Gastroesophageal sphincter (tissue), 4 donors: ENCODE measurements at places on chromosomes 5 and 9. TPM values are rescaled to one million over a fixed set of nuclear protein-coding genes. Genes with fewer than 3 reads are reported as not detected.

DNA sequence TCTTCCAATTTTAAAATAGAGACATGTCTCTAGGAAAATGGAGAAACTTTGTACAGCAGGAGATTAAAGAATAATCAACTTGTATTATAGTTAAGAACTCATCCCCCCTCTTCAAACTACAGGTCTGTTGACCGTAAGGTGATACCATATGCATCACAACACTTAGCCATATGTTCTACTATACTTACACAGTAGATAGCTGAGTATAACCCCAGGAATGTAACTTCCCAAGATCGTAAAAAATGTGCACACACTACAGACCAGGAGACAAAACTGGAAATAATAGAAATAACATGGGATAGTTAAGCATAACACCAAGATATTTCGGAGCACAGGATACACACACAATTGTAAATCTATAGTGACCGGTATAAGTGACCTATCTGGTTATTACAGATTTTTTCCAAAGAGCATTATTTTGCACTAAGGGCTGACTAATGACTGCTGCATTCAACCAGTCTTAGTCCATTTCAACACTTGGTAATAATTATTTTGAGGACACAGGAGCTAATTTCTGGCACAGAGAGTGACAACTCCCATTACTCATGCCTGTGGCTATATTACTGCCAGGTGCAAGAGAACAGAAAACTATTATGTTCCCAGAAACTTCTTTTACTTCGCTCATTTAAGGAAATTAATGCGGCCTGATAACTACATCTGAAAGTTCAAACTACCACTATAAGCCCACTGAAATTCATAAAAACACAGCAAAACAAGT lies 15.4 kb upstream of the ZNF622 start:
- no peak for ATAC-seq

DNA sequence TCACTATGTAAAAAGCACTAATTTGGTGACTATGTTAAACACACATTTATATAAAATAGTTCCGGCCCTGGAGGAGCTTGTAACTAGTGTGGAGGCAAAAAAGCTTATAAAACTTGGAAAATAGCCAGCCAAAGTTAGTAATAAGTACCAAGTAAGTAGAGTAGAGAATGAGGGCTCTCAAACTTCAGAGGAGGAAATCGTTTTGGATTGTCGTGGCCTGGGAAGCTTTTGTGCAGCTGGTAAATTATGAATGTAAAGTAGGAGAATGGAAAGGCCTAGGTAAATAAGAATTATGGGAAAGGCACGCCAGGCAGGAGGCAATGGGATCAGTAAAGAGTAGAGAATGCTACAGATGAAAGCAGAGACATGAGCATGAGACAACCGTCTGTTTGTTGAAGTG lies 832.7 kb upstream of the ZNF608 start:
- ATAC-seq, result no peak

- no peak for ATAC-seq
Measured at GRCh38 chr5:93100976-93101375, 480.0 kb downstream of the NR2F1-AS1 start.

Gene CDC25C
- not detected for total RNA-seq

DNA sequence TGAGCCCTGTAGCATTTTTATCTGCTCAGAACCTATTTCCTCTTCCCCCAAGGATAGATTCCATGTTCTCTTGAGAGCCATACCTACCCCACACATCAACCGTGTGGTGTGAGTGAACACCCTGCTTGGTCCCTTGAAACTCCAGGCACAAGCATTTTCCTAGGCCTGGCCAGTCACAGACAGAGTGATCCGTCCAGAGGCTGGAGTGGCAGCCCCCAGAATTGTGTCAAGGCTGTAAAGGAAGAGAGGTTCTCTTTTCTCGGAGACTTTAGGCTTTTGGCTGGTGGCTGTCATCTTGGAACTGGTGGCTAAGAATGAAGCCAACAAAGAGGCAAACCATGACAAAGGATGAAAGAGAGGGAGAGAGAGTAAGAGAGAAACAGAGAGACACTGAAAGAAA lies 66.0 kb downstream of the ARHGEF37 start:
- no peak for ATAC-seq

- ATAC-seq, result no peak
Measured at GRCh38 chr5:146130440-146131045, 25.2 kb upstream of the PLAC8L1 start.

DNA sequence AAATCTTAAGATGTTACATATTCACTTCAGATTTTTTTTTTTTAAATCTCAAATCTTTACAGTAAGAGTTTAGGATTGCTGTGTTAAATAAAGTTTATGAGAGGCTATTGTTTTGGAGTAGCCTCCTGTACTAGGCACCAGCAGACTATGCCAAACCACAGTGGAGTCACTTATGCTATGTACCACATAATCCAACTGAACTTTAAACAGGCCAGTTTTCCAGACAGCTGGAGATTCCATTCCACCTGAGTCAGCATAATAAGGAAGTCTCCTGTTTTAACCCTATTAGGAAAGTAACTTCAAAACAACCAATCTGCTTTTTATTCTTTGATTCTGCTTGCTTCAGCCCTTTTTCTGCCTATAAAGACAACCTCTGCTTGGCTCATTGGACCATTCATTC lies 205.2 kb downstream of the CSNK1G3 start:
- no peak for ATAC-seq

Gene CCDC192
- total RNA-seq, result 0.94 TPM

DNA sequence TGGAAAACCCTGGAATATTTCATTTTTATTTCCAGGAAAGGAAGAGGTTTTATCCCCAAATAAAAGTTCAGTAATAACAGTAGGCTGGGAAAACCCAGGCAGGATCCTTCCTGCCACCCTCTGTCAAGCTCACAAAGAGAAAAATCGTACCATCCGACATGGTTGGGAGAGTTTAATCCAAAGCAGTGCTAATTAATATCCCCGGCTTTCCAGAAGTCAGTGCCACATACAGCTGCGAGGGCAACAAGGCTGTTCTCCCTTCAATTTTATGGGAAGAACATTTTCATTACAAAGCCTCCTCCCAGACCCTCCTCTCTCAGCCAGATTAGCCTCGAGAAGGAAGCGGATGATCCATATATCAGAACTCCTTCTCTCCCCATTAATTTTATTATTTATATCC lies 95.5 kb downstream of the PAX5 start:
- ATAC-seq, result no peak

DNA sequence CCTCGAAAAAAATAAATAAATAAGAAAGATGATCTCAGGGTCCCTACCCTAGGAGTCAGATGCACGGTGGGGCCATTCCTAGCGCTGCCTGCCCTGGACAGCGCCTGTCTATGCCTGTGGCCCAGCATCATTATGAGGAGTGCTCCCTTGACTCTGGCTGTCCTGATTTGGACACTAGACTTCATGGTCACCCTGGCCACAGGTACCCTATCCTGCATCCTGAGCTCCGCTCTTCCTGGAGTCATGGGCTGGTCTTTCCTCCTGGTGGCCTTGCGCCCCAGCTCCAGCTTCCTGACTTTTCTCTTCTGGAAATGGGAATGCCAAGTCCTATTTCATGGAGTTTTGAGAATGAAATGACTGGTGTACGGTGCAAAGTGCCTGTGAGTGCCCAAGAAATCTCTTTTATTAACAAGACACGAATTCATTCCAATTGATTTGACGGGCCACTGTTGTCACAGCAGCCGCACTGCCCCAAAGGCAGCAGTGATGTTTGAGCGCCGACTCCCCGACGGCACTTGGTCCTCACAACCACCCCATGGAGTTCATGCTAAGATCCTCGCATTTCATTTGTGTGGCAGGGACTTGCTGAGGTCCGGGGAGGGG lies 564 bp upstream of the AIF1L start:
- ATAC-seq, result no peak

- ATAC-seq, result no peak
Measured at GRCh38 chr5:146338774-146339714, at the start of gene POU4F3. POU4F3 (plus strand) TSS chr5:146338839; CDS start chr5:146339113, 274 bp downstream.

- peak; percentile 58 for ATAC-seq
Measured at GRCh38 chr5:72160329-72160728, 53.1 kb downstream of the MAP1B start.

Gene PCDHA6
- 0.31 TPM for total RNA-seq

GRCh38 chr9:98657897-98658296 lies 50.8 kb downstream of the GABBR2 start:
- ATAC-seq, result no peak

Gene BTNL8
- total RNA-seq, result 0.81 TPM

DNA sequence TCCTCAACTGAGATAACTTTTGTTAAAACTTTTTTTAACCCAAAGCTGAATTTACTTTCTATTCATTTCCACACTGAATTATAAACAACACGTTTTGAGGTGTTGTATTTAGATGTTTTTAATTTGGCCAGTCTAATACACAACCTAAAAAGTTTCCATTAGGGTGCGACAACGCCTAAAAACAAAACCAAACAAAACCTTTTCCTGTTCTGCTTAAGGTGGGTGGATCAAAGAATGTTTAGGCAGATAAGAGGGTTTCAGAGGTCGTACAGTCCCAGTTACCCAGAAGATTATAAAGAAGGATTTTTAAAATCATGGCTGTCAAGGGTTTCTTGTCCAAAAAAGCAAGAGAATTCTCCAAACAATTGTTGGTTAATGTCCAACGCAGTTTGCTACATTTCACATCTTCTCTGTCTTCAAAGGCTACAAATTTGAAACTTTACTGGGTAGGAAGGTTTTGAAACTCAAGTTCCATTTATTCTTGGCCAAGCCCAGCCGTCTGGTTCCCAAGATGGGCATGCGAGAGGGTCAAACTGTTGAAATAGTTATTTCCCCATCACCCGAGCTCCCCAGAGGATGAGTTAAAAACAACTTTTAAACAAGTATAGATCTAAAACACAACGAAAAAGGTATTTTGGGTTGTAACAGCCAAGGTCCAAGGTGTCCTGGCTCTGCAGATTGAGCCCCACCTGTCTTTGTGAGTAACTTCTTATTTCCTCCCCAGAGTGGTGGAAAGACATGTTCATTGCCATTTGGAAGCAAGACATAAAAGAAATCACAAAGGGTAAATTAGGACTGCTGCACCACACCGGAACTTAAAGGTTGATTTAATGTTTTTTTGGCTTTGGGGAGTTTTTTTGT lies 122.8 kb upstream of the MAP3K1 start:
- no peak for ATAC-seq

Gene ARID3C
- not detected for total RNA-seq

Gene NKD2
- 1.8 TPM for total RNA-seq

- ATAC-seq, result no peak
Measured at GRCh38 chr9:117120061-117120460, 294.8 kb downstream of the ASTN2 start.

- no peak for ATAC-seq
Measured at GRCh38 chr5:88244686-88245085, 24.0 kb downstream of the TMEM161B start.

GRCh38 chr9:121232251-121232650 lies 30.6 kb upstream of the RAB14 start:
- ATAC-seq, result no peak

GRCh38 chr9:18658804-18659705 lies 185.1 kb downstream of the ADAMTSL1 start:
- ATAC-seq, result no peak

DNA sequence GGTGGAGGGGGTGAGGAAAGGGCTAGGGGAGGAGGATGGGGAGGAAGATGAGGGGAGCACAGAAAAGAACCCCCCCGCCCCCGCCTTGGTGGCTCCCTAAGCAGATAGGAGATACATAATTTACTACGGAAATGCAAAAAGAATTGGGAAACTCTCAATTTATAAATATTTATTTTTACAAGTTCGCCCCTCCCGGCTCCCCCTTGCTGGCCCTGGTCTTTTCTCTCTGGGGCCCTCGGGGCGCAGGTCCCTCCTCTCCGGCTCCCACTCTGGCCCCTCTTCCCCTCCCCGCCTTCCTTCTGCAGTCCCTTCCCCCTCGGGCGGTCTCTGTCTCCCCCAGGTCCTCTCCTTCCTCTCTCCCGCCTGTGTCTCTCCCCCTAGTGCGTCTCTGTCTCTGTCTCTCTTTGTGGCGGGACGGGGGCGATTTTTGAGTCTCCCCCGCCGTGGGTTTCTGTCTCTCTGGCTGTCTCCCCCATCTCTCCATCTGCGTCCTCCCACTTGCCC lies 173.6 kb upstream of the IER5L start:
- ATAC-seq, result no peak
